A549 treated with CORT108297 at 1 μM for 4 hours (cell line): ENCODE measurements at places on chromosomes 13 and 19. TPM values are rescaled to one million over a fixed set of nuclear protein-coding genes. Genes with fewer than 3 reads are reported as not detected.

Gene CCDC106
- 14.1 to 20.4 TPM (median 19.1 TPM) in 5 replicates for total RNA-seq

Gene BAX
- total RNA-seq = 293 to 394 TPM (median 360 TPM) in 5 replicates

Gene GPR18
- total RNA-seq = not detected in 5 replicates

Gene CGB7
- total RNA-seq = 0.40 to 0.86 TPM (median 0.59 TPM) in 5 replicates

Gene ITGBL1
- total RNA-seq = 1.4 to 1.8 TPM (median 1.8 TPM) in 5 replicates
